Common myeloid progenitor, CD34-positive (primary cell): ENCODE measurements at places on chromosomes 2 and 18.

DNA sequence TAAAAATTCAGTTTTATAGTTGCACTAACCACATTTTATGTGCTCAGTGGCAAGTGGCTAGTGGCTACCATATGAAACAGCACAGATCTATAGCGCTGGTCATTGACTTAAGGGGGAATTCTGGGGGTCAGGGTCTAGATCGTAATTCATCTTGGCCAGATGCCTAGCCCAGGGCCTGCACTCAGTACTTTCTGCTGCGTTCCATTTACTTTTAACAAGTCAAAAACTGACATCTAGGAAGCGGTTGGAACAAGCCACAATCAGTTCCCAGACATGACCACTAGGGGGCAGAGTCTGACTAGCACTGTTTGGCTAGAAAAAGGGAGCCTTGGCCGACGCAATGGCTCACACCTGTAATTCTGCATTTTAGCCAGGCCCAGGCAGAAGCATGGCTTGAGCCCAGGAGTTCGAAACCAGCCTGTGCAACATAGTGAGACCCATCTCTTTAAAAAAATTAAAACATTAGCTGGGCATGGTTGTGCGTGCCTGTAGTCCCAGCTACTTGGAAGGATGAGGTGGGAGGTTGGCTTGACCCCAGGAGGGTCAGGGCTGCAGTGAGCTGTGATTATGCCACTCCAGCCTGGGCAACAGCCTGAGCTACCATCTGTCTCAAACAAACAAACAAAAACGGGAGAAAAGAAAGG lies 9.0 kb upstream of the TMBIM1 start:
- no peaks in the 10 kb centered on the region for H3K36me3 ChIP-seq
- H3K4me1 ChIP-seq, result peaks cover 10% of the 10 kb centered on the region
- H3K27ac ChIP-seq, result peak overlapping the region; percentile 65
- H3K4me3 ChIP-seq, result no peak overlapping the region
- DNase-seq, result peak; percentile 91
- no peaks in the 10 kb centered on the region for H3K27me3 ChIP-seq

DNA sequence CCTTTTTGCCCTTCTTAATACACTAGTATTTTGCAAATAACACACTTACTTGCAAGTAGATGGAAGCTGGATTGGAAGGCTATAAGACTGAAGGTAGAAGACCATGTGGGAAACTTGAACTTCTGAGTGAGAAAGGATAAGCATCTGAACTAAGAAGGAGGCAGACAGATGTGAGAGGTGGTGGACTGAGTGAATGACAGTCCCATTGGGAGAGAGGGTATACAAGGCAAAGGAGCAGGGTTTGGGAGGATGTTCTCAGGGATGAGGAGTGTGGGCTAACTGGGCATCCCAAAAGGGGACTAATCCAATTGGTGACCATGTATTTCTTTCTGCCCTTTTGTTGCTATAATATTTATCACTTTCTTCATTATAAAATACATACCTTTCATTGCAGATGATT lies 20.4 kb upstream of the SESTD1 start:
- H3K36me3 ChIP-seq, result no peaks in the 10 kb centered on the region
- no peaks in the 10 kb centered on the region for H3K27me3 ChIP-seq
- no peaks in the 10 kb centered on the region for H3K4me1 ChIP-seq
- H3K27ac ChIP-seq, result no peak overlapping the region

GRCh38 chr2:177242121-177242987 lies 22.2 kb downstream of the NFE2L2 start:
- peak; percentile 83 for DNase-seq
- H3K27me3 ChIP-seq, result no peaks in the 10 kb centered on the region
- H3K4me3 ChIP-seq, result no peak overlapping the region
- H3K4me1 ChIP-seq, result peaks cover 28% of the 10 kb centered on the region
- H3K36me3 ChIP-seq, result no peaks in the 10 kb centered on the region
- peak overlapping the region; percentile 56 for H3K27ac ChIP-seq

- no peak overlapping the region for H3K4me3 ChIP-seq
- DNase-seq, result no peak
- no peaks in the 10 kb centered on the region for H3K27me3 ChIP-seq
- H3K36me3 ChIP-seq, result no peaks in the 10 kb centered on the region
- H3K4me1 ChIP-seq, result no peaks in the 10 kb centered on the region
Measured at GRCh38 chr2:132974467-132975095, 304.6 kb upstream of the LYPD1 start.

- H3K4me3 ChIP-seq, result no peak overlapping the region
- H3K36me3 ChIP-seq, result no peaks in the 10 kb centered on the region
- no peaks in the 10 kb centered on the region for H3K4me1 ChIP-seq
- no peak overlapping the region for H3K27ac ChIP-seq
- no peak for DNase-seq
Measured at GRCh38 chr2:85988914-85989270, 100.1 kb upstream of the ST3GAL5 start.

- H3K4me3 ChIP-seq, result no peak overlapping the region
- peak overlapping the region; percentile 60 for H3K27ac ChIP-seq
- H3K27me3 ChIP-seq, result no peaks in the 10 kb centered on the region
Measured at GRCh38 chr2:181471226-181471625, 14.0 kb downstream of the ITGA4 start.

- H3K27ac ChIP-seq, result no peak overlapping the region
- H3K4me1 ChIP-seq, result no peaks in the 10 kb centered on the region
- DNase-seq, result no peak
- no peaks in the 10 kb centered on the region for H3K27me3 ChIP-seq
- H3K4me3 ChIP-seq, result no peak overlapping the region
Measured at GRCh38 chr2:81739966-81740365, 1435.4 kb upstream of the LRRTM1 start.

DNA sequence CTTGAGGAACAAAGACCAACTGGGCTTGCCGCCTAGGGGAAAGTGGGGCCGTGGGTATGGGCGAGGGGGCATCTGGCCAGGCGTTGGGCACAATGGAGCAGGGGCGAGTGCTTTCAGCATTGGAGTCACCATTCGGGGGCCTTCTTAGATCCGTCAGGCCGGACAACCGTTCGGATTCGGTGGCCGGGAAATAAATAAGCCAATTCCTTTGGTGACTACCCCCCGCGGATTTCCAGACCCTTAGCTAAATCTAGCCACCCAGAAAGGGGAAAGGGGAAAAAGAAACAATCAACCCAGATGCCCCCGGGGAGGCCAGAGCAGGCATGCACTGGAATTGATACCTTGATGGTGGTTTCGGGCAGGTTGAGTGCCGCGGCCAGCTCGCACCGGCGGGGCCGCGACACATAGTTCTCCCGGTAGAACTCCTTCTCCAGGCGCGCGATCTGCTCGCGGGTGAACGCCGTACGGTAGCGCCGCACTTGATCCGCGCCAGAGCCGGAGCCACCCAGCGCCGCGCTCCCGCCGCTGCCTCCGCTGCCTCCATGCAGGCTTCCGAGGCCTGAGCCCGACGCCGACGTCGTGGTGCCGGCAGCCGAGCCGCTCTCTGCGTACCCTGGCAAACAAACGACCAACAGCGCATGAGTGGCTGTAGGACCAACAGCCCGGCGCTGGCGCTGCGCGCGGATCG lies 1.8 kb downstream of the EVX2 start:
- peaks cover 44% of the 10 kb centered on the region for H3K27me3 ChIP-seq
- no peak for DNase-seq
- H3K27ac ChIP-seq, result no peak overlapping the region
- no peak overlapping the region for H3K4me3 ChIP-seq
- H3K4me1 ChIP-seq, result peaks cover 17% of the 10 kb centered on the region

DNA sequence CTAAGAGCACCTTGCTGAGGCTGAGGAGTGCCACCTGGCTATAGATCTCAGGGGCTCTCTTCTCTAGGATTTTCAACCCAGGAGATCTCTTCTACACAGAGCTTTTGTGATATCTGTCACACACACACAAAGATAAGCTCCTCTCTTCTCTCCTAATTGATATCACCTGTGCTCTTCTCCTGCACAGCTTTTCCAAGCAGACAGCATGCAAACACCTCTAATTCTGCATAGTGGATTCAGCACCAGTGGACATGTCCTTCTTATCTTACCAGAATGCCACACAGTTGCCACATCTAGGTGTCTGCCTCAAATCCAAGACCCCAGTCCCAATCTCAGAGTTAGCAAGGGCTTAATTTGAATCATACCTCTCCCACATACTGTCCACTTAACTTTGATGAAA lies 43.9 kb downstream of the LRATD1 start:
- H3K36me3 ChIP-seq, result no peaks in the 10 kb centered on the region
- no peak overlapping the region for H3K27ac ChIP-seq
- no peaks in the 10 kb centered on the region for H3K4me1 ChIP-seq
- DNase-seq, result no peak
- no peak overlapping the region for H3K4me3 ChIP-seq

- peak; percentile 4 for DNase-seq
- H3K27ac ChIP-seq, result no peak overlapping the region
- no peaks in the 10 kb centered on the region for H3K27me3 ChIP-seq
Measured at GRCh38 chr2:123514613-123515207, 510.4 kb upstream of the CNTNAP5 start.

DNA sequence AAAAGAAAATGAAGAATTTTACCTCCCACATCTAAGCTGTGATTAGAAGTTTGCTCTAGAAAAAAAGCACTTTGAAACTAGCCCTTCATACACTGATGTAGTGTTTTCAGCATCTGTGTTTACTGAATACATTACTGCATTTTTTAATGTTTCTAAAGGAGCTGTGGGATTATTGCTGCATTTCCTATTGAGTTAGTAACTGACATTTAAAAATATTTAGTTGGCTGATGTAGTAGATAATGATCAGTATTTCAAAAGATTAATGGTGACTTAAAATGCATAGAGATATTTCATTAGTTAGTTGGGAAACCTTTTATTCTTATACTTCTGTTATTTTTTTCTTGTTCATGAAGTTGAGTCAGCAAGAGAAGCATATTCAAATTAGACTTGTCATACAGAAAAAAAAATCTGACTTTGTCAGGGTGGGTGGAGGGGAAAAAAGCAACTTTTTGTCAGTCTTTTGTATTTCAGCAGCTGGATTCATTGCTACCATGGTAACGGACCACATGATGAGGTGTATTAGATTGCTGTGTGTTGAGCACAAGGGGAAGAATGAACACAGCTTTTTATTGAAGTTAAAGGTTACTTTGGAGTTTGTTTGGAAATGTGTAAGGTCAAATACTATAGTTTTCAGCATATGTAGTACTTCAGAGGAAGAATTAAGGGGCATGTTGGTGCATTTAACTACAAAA lies at the start of gene DTNA:
TSS of gene DTNA (plus strand) at position 549 of the 692 bp plus-strand sequence. CDS start 45,679 bp downstream, outside the sequence.
- DNase-seq, result peak; percentile 75
- no peaks in the 10 kb centered on the region for H3K36me3 ChIP-seq
- H3K4me1 ChIP-seq, result no peaks in the 10 kb centered on the region

GRCh38 chr2:145041706-145042105 lies 521.8 kb upstream of the ZEB2 start:
- H3K4me3 ChIP-seq, result no peak overlapping the region
- H3K27ac ChIP-seq, result no peak overlapping the region
- H3K4me1 ChIP-seq, result no peaks in the 10 kb centered on the region

DNA sequence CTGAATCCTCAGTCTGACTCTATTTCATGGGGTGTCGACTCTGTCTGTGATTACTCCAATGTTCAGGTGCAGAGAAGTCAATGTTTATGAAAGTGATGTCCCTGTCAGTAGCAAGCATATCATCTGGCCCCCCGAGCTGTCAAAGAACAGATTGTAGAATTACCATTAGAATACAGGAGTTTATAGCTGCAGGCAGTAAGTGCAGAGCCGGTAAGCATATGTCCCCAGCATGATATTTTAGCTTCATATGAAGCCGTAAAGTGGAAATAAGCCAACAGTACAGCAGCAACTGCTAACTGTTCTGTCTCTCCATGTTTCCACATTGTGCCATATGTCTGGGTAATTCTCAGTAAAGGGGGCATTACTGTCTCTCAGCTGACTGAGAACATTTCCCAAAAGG lies 541.8 kb downstream of the SOX11 start:
- H3K4me3 ChIP-seq, result no peak overlapping the region
- no peaks in the 10 kb centered on the region for H3K27me3 ChIP-seq
- no peaks in the 10 kb centered on the region for H3K36me3 ChIP-seq
- no peak overlapping the region for H3K27ac ChIP-seq

DNA sequence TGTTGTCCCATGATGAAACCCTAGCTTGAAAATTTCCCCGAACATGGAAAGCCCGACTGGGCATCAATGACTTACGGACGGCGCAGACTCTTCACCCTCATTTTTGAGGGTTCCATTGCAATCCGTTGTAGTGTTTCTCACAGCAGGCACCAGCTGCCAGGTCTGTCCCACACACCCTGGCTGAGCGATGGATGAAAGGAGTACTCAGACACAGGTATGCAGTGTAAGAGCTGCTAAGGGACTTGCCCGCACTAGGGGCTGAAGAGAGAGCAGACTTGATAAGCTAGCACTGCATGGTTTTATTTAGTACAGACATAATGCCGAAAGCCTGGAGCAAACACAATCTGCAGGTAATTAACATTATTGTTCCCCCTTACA lies 15.8 kb downstream of the DYNAP start:
- no peak overlapping the region for H3K4me3 ChIP-seq
- DNase-seq, result no peak
- peaks cover 10% of the 10 kb centered on the region for H3K4me1 ChIP-seq

DNA sequence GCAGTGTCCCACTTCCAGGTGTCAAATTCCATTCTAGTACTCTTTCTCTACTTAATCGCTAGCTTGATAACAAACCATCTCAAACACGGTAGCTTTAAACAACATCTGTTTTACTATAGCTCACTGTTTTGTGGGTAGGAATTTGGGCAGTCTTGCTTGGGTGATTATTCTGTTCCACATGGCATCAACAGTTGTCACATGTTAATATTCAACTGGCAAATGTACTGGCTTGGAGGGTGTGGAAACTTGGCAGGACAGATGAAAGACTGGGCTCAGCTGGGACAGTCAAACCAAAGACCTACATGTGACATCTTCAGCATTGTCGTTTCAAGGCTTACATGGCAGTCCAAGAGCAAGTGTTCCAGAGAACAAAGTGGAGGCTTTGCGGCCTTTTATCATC lies 241.8 kb downstream of the PTH2R start:
- DNase-seq, result no peak
- no peak overlapping the region for H3K4me3 ChIP-seq
- H3K27ac ChIP-seq, result no peak overlapping the region
- no peaks in the 10 kb centered on the region for H3K27me3 ChIP-seq
- H3K4me1 ChIP-seq, result no peaks in the 10 kb centered on the region

DNA sequence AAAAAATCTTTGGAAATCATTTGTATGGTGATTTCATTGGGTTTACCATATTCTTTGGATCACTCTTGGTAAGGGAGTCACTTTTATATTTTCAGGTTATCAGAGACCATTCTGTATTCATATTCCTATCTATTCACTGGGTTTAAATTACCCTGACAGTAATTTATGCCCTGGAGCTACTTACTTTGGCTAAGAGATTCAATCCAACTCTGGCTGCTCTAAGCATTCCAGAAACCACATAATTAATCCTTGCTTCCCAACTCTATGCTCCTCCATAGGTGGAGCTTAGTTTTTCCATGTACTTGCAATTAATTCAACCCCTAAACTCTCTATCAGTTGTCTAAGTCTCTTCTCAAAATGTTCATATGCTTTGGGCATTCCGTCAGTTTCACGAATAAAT lies 336.3 kb downstream of the AGPS start:
- no peak for DNase-seq
- H3K27me3 ChIP-seq, result peaks cover 3% of the 10 kb centered on the region
- peaks cover 4% of the 10 kb centered on the region for H3K4me1 ChIP-seq
- H3K4me3 ChIP-seq, result no peak overlapping the region
- H3K36me3 ChIP-seq, result no peaks in the 10 kb centered on the region
